ENCODE measurements at places on chromosomes 16 and 17. TPM values are rescaled to one million over a fixed set of nuclear protein-coding genes. Genes with fewer than 3 reads are reported as not detected.

CMTM4 gene
- 0.37 TPM for polyA plus RNA-seq

KRTAP2-3 gene
- not detected for polyA plus RNA-seq

KAT2A gene
- 155 TPM for polyA plus RNA-seq

GRCh38 chr16:77916111-77916510, 106.2 kb upstream of the CLEC3A start:
- H3K4me3 ChIP-seq: no peak overlapping the region
- H3K27me3 ChIP-seq: no peaks in the 10 kb centered on the region
- no peak overlapping the region for H3K27ac ChIP-seq

DNA sequence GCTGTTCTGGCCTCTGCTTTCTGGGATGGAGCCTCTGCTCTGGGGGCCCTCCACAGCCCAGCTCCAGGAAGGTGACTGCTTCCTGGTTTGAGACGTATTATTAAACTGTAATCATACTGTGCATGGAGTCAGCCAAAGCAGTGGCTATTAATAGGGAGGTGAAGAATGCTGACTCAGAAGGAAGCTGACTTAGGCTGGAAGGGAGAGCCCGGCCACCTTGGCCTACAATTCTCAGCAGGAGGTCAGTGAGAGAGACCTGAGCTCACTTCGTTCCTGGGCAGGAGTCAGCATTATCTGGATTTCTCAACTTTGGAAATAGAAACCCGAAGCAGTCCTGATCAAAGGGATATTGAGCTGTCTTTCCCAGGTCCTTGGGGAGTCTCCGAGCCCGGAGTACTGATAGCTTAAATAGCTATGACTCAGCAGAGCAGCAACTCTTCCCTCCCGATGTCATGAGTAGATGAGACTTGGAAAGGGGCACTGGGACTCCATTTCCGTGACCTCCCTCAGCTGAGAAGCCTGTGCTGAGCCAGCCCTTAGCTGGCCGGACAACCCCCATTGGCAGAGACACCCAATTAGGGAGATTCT, 91.8 kb downstream of the YPEL2 start:
- no peak overlapping the region for H3K27ac ChIP-seq
- no peak for DNase-seq
- H3K27me3 ChIP-seq: no peaks in the 10 kb centered on the region
- no peaks in the 10 kb centered on the region for H3K36me3 ChIP-seq

GRCh38 chr17:73795730-73796129, 151.5 kb upstream of the SDK2 start:
- no peak for DNase-seq
- no peaks in the 10 kb centered on the region for H3K36me3 ChIP-seq
- no peaks in the 10 kb centered on the region for H3K27me3 ChIP-seq
- H3K27ac ChIP-seq: no peak overlapping the region

GRCh38 chr16:77295896-77296295, 96.7 kb downstream of the SYCE1L start:
- H3K4me3 ChIP-seq: no peak overlapping the region
- DNase-seq: no peak
- peaks cover 17% of the 10 kb centered on the region for H3K27me3 ChIP-seq
- no peak overlapping the region for H3K27ac ChIP-seq
- peaks cover 21% of the 10 kb centered on the region for H3K4me1 ChIP-seq

GRCh38 chr17:81576621-81577277, 24.6 kb upstream of the FAAP100 start:
- peaks cover 7% of the 10 kb centered on the region for H3K4me1 ChIP-seq
- H3K36me3 ChIP-seq: peaks cover 43% of the 10 kb centered on the region
- no peak overlapping the region for H3K4me3 ChIP-seq
- H3K27ac ChIP-seq: no peak overlapping the region

GRCh38 chr16:84084570-84085270, 32.0 kb downstream of the MBTPS1 start:
- H3K27ac ChIP-seq: no peak overlapping the region
- H3K27me3 ChIP-seq: no peaks in the 10 kb centered on the region
- peaks cover 66% of the 10 kb centered on the region for H3K36me3 ChIP-seq
- no peak overlapping the region for H3K4me3 ChIP-seq
- peak; percentile 75 for DNase-seq

DNA sequence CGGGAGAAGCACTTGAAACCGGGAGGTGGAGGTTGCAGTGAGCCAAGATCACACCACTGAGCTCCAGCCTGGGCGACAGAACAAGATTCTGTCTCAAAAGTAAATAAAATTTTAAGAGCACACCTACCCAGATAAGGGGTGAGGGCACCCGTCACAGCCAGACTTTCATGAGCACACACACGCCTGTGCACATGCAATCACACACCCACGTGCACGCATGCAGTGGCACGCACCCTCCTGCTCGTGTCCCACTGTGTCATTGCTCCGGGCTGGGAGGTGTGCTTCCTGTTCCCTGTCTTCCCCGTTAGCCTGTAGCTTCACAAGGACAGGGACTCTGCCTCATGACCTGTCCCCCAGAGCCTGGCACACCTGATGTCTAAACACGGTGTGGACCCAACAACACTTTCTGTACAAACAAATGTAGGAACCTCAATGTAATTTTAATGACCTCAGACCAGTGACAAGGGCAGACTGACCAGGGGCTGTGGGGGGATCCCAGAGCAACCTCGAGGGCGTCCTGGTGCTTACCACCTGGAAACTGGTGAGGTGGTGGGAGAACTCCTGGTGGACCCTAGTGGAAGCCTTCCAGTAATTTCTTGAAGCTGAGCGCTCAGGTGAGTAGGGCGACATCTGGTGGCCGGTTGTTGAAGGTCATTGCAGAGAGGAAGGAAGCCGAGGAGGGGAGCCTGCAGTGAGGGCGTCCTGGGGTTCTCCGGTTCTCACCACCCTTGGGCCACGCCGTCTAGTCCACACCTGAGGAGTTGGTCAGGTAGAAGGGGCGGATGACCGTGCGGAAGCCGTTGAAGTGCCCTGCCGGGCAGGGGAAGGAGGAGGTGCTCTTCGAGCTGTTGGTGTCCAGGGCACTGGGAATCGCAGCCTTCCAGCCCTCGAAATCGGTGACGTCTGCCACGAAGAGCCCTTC, 8.6 kb downstream of the LGALS3BP start:
- peak; percentile 87 for DNase-seq
- H3K27ac ChIP-seq: no peak overlapping the region
- peaks cover 3% of the 10 kb centered on the region for H3K4me1 ChIP-seq

DNA sequence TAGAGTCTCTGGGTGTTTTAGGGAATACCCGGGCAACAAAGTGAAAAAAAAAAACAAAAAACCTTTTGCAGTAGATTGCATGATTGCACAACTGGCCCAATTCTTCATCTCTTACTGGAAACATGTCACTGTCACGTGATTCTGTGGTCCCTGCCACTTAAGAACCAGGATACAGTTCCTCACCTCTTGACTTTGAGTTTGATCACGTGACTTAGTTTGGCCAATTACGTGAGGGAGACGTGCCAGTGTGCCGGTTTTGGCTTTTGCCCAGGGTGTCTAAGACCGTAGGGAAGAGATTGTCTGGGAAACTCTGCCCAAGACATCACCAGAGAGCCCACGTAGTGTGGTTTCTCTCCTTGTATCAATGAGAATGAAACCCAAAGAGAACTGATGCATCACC, 88.7 kb downstream of the GRIN2A start:
- H3K27me3 ChIP-seq: no peaks in the 10 kb centered on the region
- no peak for DNase-seq
- no peak overlapping the region for H3K27ac ChIP-seq
- H3K36me3 ChIP-seq: no peaks in the 10 kb centered on the region
- no peaks in the 10 kb centered on the region for H3K4me1 ChIP-seq

DNA sequence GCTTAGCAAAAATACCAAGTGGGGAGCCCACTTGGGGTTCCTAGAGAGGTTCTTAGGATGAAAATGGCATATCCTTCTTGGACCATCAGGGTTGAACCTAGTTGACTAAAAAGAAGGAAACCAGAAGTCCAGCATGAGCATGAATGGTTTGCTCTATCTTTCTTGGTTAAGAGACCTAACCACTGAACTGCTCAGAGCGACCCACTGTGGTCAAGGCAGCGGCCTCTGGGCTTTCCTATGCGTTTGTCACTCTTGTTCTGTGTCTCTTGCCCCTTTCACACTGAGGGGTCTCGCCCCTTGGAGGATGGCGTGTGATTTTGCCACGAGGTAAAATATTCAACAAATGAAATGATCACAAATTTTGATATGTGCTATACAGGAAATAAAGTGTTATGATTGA, 526 bp upstream of the BORCS6 start:
- peak overlapping the region; percentile 74 for H3K4me3 ChIP-seq
- H3K27me3 ChIP-seq: no peaks in the 10 kb centered on the region
- H3K27ac ChIP-seq: peak overlapping the region; percentile 89

- H3K27me3 ChIP-seq: no peaks in the 10 kb centered on the region
- no peak overlapping the region for H3K4me3 ChIP-seq
- H3K27ac ChIP-seq: no peak overlapping the region
- DNase-seq: peak; percentile 68
- H3K36me3 ChIP-seq: no peaks in the 10 kb centered on the region
- peaks cover 3% of the 10 kb centered on the region for H3K4me1 ChIP-seq
Measured at GRCh38 chr16:46947900-46948547, 25.4 kb downstream of the DNAJA2 start.

DNA sequence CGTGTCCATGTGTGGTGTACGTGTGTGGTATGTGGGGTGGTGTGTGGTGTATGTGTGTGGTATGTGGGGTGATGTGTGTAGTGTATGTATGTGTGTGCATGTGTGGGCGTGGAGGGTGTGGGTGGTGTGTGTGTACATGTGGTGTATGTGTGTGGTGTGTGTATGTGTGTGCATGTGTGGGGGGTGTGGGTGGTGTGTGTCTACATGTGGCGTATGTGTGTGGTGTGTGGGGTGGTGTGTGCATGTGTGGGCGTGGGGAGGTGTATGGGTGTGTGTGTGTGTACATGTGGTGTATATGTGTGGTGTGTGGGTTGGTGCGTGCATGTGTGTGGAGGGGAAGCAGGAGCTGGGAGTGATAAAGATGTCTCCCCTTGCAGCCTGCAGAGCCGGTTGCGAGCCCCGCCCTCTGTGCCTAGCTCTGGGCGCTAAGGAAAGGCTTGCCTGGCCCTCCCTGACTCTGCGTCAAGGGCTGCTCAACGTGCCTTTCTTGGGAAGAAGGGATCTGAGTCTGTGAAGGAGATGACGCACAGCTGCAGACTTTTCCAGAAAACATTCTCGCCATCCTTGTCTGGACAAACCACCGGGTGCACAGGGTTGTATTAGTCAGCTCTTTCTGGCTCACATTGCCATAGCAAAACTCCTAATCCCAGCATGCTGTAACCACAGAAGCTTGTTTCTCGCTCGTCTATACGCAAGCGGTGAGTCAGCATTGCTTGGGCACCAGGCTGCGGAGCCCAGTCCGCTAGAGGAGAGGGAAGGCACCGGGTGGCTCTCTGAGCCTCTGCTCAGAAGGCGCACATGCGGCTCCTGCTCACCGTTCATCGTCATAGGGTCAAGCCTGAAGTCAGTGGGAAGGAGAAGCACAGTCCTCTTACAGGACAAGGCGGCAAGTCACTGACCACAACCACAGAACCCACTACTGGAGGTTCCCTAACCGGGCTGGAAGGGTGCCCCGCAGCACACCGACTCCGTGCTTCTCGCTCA, 2.0 kb upstream of the CD300H start:
- H3K27me3 ChIP-seq: peaks cover 19% of the 10 kb centered on the region
- H3K4me1 ChIP-seq: peaks cover 15% of the 10 kb centered on the region
- no peak overlapping the region for H3K4me3 ChIP-seq
- H3K27ac ChIP-seq: no peak overlapping the region
- H3K36me3 ChIP-seq: no peaks in the 10 kb centered on the region

GRCh38 chr17:1800240-1800639, 29.5 kb downstream of the SMYD4 start:
- H3K4me1 ChIP-seq: no peaks in the 10 kb centered on the region
- H3K4me3 ChIP-seq: no peak overlapping the region
- no peak for DNase-seq

Measured in B cell (primary cell).